Stimulated activated CD4-positive, alpha-beta T cell treated with anti-CD3 and anti-CD28 coated beads, Interleukin-15, amount 100 ng/mL, for 1 hour (primary cell): ENCODE measurements at places on chromosomes 2 and 18.

- peak; percentile 63 for DNase-seq
These were observed 36.1 kb upstream of the MRPL33 start for GRCh38 chr2:27735263-27735904.

- DNase-seq, result no peak
These were observed 593.3 kb downstream of the CPS1 start for GRCh38 chr2:211149731-211150130.

GRCh38 chr2:213284105-213285090 lies at the start of gene SPAG16:
Gene SPAG16 (plus strand): TSS chr2:213284464.
- peak; percentile 86 for DNase-seq

DNA sequence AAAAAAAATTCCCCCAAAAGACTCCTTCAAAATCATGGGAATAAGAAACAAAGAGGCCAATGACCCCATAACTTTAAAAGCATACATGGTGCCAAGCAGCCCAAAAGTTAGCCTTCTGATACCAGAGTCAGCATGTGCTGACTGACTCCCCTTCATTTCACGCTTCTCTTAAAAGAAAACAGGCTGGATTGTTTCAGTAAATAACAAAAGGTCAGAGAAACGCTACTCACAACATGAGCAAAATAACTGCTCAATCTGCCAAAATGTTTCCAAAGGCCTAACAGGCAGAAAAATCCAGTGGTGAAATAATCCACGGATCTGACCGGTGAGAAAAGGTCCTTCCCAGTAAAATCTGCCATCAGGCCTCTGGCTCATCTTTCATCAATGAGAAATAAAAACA lies 71.6 kb downstream of the BCL2 start:
- DNase-seq, result no peak

DNA sequence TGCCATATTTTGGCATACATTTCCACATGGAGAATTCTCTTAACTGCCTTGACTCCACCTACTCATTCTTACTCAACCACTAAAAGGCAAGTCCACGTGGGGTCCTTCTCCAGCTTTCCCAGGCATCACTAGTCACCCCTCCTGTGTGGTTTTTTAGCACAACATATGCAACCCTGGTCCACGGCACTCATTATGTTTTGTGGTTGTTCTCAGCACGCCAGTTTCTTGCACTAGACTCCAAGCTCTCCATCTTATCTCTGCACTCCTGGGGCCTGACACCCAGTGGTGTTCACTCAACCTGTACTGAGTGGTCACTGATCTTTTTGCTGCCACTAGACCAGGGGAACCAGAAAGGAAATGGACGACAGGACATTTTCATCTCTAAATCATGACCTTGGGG lies 18.0 kb downstream of the MARCHF4 start:
- DNase-seq, result no peak

GRCh38 chr2:222939208-222939856 lies 78.5 kb downstream of the ACSL3 start:
- peak; percentile 14 for DNase-seq

DNA sequence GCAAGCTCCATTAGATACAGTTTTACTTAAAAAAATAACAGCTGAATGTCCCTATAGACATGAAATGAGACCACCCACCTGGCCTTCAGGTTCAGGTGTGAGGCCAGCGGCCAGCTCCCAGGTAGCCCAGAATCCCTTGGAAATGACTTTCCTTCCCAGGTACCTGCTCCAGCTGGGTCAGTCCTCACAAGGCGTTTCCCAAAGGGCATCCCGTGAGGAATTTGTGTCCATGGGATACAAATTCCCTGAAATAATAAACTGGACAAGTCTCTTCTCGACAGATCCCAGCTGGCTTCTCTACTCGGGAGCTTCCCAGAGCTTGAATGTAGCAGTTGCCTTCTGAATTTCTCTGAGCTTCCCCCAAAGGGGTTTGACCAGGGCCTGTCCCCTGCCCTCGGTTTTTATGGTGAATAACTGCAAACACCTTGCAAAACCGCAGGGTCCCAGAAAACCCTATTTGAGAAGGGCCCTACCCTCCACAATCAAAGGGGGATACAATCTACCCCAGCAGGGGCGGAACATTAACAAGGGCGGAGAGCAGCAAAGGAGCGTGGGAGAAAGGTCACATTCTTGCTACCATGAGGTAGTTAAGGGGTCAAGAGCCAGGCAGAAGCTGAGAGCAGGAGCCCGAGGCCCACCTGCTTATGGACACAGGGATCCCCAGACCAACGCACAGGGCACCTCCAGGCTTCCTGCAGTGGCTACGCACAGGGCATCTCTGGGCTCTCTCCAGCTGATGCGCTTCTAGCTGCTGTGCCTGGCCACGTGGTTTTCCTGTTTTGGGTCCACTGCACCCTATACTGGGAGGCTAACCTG lies 107.7 kb downstream of the HDAC4 start:
- DNase-seq, result no peak

DNA sequence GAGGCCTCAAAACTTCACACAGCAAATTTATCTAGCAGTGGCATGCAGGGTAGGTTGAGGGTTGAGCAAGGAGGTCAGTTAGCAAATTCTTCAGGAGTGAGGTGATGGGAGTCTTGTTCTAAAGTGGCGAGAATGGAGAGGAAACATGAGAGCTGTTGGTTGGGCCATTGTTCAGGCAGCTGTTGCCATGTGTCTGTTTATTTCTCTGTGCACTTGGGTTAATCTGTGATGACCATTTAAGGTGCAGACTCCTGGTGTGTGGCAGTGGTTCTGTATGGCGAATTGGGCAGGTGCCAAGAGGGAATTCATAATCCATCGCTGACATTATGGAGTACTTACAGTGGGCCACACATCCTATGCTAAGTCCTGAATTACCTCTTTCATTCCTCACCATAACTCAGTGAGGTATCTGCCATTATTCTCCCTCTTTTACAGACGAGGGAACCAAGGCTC lies 30.4 kb downstream of the TMEM178A start:
- DNase-seq, result no peak

- no peak for DNase-seq
These were observed 329.7 kb upstream of the ZEB2 start for GRCh38 chr2:144849612-144850011.

GRCh38 chr18:50027996-50028395 lies 167.0 kb downstream of the MYO5B start:
- no peak for DNase-seq

GRCh38 chr18:627231-627630 lies 30.2 kb upstream of the TYMS start:
- DNase-seq, result no peak

GRCh38 chr18:56936457-56936856 lies 210.4 kb upstream of the BOD1L2 start:
- DNase-seq, result no peak

DNA sequence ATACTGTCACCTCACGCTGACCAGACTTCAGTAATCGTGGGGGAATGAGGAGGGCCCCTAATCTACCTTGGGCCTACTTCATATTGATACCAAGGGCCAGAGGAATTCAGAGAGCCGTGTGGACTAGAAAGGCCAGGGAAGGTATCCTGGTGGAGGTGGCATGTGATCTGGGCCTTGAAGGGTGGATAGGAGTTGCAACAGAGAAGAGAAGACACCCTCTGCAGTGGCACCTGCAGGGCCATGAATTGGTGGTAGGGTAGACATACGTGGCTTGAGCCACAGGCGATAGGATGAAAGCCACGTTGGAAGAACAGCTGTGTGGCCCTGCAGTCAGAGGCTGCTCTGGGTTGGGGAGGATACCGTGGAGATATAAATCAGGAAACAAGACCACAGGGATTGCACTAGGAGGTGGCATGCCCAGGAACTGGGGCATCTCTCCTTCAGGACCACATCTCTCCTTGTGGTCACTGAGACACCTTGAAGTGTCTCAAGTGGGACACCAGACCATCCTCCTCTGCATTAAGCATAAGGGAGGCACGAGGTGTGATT lies 141.4 kb downstream of the CYP26B1 start:
- no peak for DNase-seq

DNA sequence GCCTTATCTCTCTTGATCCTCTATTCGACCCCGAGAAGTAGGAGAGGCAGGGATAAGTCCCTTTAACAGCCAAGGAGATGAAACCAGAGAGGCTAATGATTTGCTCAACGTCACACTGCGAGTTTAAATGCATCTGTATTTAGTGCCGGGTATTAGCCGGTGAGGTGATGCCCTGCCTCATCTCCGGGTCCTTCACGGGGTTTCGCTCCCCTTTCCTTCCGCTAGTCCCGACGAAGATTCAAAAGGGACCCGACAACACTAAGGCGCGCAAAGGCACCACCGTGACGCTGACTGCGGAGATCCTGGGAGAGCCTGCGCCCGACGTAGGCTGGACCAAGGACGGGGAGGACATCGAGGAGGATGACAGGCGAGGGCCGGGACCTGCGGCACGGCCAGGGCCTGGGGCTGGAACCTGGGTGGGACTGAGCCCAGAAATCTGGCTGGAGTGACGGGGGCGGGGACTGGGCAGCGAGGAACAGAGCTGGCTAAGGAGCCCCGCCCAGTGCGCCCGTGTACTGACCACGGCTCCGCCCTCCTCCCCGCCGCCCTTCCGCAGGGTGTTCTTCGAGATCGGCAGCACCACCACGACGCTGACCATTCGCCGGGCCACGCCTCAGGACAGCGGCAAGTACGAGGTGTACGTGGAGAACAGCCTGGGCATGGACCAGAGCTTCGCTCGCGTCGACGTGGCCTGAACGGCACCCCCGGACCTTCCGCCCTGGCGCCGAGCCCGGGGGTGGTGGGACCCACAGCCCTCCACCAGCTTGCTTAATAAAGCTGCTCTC lies 1.0 kb upstream of the GMPPA start:
- no peak for DNase-seq

- DNase-seq, result no peak
These were observed 68.6 kb downstream of the CCDC138 start for GRCh38 chr2:108855194-108855593.

DNA sequence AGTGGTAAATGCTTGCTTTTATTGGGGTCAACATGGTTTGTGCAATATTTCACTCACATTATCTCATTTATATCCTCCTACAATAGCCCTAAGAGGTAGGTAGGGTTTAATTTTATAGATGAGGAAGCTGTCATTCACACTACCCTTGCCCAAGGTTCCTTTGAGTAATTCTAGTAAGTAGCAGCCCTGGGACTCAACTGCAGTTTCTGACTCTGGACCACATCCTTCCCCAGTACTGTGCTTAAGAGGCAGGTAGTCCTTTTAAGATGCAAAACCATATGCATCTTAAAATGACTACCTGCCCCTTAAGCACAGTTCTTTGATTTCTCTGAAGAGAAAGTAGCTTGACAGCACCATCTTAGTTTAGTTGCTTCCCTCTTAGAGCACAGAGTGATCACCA lies 15.7 kb upstream of the NT5C1B start:
- DNase-seq, result no peak

- no peak for DNase-seq
These were observed 249.0 kb downstream of the KLHL29 start for GRCh38 chr2:23633966-23634365.

DNA sequence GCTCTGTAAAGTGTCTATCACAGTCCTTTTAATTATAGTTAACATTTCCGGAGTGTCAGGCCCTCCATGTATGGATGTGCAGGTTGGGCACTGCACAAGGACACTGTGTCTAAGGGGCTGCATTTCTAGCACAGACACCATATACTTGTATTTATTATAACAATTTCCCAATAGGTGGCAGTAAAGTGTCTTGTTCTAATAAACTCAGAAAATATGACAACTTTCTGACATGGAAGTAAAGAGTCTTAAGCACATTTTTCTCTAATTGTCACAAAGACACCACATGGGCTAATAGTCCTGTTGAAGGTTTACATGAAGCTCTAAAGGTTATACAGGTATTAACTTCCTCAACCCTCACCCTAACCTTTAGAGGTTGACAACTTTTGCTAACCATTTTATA lies 156.6 kb downstream of the DYSF start:
- no peak for DNase-seq

GRCh38 chr18:12373116-12373770 lies 3.8 kb downstream of the AFG3L2 start:
- DNase-seq, result no peak

DNA sequence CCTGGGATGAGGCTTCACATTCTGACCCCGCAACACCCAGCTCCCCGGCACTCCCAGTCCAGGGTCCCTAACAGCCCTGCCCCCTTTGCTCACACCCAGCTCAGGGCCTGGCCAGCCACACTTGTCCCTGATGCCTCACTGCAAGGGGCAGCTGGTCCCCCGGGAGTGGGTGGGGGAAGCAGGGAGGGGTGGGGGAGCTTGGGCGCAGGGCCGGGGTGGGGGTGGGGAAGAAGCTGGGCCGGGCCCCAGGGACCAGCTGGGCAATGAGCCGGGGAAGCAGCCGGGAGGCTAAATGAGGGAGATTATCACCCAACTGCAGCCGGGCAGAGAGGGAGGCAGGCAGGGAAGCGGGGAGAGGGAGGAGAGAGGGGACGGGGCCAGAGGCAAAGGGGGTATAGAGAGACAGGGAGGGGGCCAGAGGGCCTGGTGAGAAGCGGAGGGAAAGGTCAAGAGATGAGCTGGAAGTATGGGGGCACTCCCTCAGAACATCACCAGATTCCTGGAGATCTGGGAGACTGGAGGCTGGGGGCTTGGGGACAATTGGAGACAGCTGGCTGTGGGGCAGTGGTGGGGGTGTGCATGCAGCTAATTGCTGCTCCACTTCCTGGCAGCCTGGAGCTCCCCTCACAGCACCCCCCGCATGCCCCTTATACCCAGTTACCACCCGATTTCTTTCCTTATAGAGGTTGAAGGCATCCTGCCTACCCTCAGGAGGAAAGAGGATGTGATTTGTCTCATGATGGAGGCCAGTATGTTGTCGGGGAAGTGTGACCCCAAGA lies 2.5 kb upstream of the ASIC4 start:
- no peak for DNase-seq

DNA sequence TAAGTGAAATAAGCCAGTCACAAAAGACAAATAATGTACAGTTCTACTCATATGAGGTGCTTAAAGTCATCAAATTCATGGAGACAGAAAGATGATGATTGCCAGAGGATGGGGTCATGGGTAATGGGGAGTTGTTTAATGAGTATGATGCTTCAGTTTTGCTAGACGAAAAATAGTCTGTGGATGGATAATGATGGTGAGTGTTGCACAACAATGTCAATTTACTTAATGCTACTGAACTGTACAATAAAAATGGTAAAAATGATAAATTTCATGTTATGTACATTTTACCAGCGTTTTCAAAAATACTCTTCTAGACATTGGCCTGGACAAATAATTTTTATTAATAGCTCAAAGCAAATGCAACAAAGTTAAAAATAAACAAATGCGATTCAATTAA lies 118.5 kb upstream of the KYNU start:
- no peak for DNase-seq

- no peak for DNase-seq
These were observed 30.4 kb downstream of the INPP4A start for GRCh38 chr2:98474979-98475632.

GRCh38 chr2:84851876-84852275 lies 29.0 kb downstream of the TRABD2A start:
- no peak for DNase-seq

- no peak for DNase-seq
These were observed 30.4 kb upstream of the MGAT4A start for GRCh38 chr2:98761267-98761781.

GRCh38 chr2:113890253-113891235 lies 655 bp downstream of the ACTR3 start:
- peak; percentile 56 for DNase-seq

- DNase-seq, result no peak
These were observed 60.9 kb upstream of the IL1R1 start for GRCh38 chr2:102081606-102082005.
